ENCODE measurements at places on chromosomes 11 and 22.

GRCh38 chr11:67265633-67266448 lies 432 bp upstream of the GRK2 start:
- peaks cover 3% of the 10 kb centered on the region for H3K36me3 ChIP-seq
- H3K4me1 ChIP-seq: peaks cover 54% of the 10 kb centered on the region
- H3K27me3 ChIP-seq: no peaks in the 10 kb centered on the region
- peak overlapping the region; percentile 91 for H3K4me3 ChIP-seq

DNA sequence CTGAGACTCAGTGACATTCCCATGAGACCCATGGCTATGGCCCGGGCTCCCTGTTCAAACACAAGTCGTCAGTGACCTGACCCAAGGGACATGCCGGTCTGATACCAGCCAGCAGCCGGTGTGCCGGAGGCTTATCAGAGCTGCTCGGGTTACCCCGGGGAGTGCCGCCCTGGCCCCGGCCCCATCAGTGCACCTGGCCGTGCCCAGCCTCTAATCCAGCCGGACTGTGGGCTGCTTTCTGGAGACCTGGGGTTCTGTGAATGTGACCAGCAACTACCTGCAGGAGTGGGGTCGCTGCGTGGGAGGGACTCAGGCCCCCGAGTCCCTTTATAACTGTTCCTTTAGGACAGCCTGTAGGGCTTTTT lies 52.7 kb downstream of the LINC01488 start:
- no peaks in the 10 kb centered on the region for H3K27me3 ChIP-seq
- peak; percentile 30 for DNase-seq
- H3K27ac ChIP-seq: no peak overlapping the region
- H3K4me3 ChIP-seq: no peak overlapping the region

- H3K27ac ChIP-seq: no peak overlapping the region
- peak; percentile 75 for DNase-seq
Observed at GRCh38 chr22:21712751-21713427, 22.7 kb downstream of the YPEL1 start.

DNA sequence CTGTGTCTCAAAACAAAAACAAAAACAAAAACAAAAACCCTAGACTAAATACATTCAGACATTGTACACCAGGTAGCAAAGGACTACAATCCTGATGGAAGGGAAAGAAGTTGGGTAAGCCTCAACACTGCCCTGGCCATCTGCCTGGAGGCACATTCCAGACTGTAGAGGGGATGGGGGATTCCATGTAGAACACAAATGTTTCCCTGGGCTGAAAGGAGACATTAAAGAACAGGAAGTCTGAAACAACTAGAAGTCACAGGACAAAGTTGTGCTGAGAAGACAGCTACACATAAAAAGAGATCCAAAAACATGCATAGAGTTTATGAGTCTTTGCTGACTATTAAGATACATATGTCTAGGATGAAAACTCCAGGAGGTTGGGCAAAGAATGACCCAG lies 83.9 kb downstream of the RRAS2 start:
- H3K4me3 ChIP-seq: no peak overlapping the region
- H3K4me1 ChIP-seq: no peaks in the 10 kb centered on the region
- H3K27me3 ChIP-seq: no peaks in the 10 kb centered on the region

DNA sequence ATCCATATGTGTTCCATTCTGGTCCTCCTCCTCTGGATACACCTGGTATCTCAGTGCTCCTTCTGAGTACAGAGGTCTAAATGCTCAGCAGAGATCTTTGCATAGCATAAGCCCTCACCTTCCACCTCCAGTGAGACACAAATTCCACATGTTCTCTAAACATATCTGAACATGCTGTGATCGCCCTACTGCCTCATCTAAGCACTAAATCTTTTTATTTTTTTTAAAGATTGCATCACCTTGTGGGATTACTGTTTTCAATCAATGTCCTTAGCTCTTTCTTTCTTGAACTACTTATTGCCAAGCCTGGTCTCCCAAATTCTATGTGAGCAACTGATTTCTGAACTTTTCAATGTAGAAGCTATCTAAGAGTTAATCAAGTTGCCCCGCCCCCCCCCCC lies 113.4 kb downstream of the TRPC6 start:
- peak; percentile 21 for DNase-seq
- H3K36me3 ChIP-seq: no peaks in the 10 kb centered on the region
- no peak overlapping the region for H3K4me3 ChIP-seq
- H3K27me3 ChIP-seq: no peaks in the 10 kb centered on the region
- H3K27ac ChIP-seq: no peak overlapping the region

DNA sequence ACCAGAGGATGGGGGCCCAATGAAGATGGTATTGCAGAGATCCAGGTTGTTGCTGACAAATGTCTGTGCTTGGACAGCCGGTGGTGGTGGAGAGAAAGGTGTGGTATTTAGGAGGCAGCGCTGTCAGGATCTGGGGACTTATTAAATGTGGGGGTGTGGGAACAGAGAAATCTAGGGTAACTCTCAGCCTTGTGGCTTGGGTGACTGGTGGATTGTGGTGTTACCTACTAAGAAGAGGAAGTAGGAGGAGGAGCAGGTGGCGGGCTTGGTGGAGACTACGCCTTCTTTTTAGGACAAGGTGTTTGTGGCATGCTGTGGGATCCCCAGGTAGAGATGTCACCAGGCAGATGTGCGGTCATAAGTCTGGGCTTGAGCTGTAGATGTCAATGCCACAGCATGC lies 144.0 kb downstream of the GRIK4 start:
- H3K36me3 ChIP-seq: no peaks in the 10 kb centered on the region
- no peaks in the 10 kb centered on the region for H3K4me1 ChIP-seq
- no peak overlapping the region for H3K4me3 ChIP-seq
- no peak overlapping the region for H3K27ac ChIP-seq
- DNase-seq: no peak

DNA sequence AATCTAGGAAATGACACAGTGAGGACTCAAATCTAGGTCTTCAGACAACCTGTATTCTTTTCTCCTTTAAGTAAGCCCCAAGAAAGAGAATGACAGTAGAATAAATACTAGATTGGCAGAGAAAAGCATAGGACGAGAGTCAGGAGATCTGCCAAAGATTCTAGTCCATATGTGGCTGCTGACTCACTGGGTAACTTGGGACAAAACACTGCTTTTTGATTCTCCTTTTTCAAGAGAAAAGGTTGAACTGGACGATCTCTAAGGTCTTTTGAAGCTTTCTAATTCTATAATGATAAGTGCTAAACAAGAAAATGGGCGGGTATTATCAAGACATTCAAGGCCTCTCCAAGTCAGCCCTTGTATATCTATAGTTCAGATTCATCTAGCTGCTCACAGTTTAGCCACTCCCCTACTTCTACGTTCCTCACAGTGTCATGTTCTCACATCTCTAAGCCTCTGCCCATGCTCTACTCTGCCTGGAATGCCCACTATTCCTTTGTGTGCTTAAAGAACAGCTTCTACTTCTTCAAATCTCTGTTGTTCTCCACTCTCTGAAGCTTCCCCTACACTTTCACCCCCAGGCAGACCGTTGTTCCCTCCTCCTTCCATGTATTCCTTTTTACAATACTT lies 53.0 kb downstream of the RELT start:
- H3K4me1 ChIP-seq: no peaks in the 10 kb centered on the region
- no peaks in the 10 kb centered on the region for H3K27me3 ChIP-seq
- H3K4me3 ChIP-seq: no peak overlapping the region
- DNase-seq: no peak

GRCh38 chr11:82701847-82702520 lies 31.7 kb downstream of the FAM181B start:
- no peaks in the 10 kb centered on the region for H3K4me1 ChIP-seq
- DNase-seq: peak; percentile 32
- no peak overlapping the region for H3K4me3 ChIP-seq

DNA sequence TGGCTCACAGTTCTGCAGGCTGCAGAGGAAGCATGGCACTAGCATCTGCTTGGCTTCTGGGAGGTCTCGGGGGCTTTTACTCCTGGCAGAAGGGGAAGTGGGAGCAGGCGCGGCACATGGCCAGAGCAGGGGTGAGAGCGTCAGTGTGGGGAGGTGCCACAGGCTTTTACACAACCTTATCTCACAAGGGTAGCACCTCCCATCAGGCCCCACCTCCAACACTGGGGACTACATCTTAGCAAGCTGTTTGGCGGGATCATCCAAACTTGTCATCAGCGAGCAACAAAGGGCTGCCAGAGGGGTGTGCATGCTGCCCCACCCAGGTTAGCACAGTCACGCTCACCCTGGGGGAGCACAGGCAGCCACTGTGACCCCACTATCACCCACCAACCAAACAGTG lies 18.9 kb upstream of the YPEL1 start:
- peak; percentile 60 for DNase-seq
- peaks cover 2% of the 10 kb centered on the region for H3K36me3 ChIP-seq
- H3K27ac ChIP-seq: no peak overlapping the region
- no peaks in the 10 kb centered on the region for H3K27me3 ChIP-seq
- peaks cover 13% of the 10 kb centered on the region for H3K4me1 ChIP-seq

DNA sequence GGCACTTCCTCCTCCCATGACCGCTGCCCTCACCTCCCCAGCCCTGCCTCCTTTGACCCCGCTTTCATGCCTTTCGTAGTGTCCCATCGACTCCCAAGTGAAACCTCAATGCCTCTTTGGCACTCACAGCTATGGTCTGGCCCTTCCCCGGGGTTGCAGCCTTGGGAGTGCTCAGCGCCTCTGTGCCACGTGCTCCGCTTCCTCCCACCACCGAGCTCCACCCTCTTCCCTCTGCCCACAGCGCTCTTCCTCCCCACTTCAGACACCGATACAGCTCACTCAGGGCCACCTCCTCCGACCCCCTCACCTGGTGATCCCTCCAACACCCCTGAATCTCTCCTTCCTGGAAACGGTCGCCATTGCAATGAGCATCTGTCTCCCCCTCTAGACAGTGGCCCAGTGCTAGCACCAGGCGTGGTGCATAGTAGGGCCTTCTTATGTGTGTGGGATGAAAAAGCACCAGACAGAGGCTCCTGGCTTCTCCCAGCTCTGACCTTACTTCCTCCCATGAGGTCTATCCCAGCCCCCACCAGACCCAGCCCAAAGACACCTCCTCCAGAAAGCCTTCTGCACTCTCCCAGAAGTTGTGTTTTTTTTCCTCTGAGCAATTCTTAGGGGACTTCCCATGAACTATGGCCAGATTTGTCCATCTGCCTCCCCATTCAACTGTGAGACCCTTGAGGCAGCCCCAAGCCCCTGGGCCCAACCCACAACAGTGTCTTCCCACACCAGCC lies 16.4 kb upstream of the SCGB1A1 start:
- no peaks in the 10 kb centered on the region for H3K27me3 ChIP-seq
- no peak for DNase-seq
- H3K27ac ChIP-seq: no peak overlapping the region
- no peaks in the 10 kb centered on the region for H3K36me3 ChIP-seq
- H3K4me3 ChIP-seq: no peak overlapping the region
- no peaks in the 10 kb centered on the region for H3K4me1 ChIP-seq

DNA sequence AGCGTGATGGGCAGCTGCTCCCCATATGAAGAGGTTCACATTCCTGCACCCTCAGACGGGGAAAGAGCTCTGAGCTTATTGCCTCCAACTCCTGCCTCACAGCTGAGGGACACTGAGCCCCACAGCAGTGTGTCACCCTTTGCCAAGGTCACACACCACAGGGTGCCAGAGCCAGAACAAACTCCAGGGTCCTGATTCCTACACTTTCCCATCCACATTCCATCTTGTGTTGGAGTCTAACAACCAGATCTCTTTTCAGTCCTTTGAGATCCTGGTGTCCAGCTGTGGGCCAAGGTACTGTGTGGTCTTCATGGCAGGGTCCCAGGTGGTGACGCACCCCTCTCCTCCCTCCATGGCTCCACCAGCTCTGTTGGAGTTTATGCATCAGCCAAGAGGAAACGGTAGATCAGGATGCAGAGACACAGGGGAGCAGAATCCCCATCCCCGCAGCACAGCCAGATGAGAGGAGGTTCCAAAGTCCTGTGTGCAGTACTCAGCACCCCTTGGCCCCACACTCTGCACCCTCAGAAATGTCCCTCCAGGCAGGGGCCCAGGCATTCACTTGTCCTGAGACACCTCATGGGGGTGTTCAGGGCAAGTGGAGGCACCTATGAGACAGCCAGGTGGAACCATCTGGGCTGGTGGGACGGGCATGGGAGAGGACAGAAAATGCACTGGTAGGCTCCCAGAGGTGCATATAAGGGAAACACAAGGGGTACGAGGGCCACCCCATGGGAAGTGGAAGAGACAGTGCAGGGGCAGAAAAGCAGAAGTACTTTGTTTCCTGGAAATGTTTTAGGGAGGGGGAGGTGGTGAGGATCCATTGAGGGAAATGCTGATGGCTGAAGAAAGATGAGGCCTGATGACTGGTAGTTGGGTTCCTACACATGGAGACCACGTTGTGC lies 32.6 kb upstream of the GNAZ start:
- no peaks in the 10 kb centered on the region for H3K27me3 ChIP-seq
- H3K36me3 ChIP-seq: no peaks in the 10 kb centered on the region

- no peaks in the 10 kb centered on the region for H3K27me3 ChIP-seq
- no peak overlapping the region for H3K4me3 ChIP-seq
- H3K27ac ChIP-seq: no peak overlapping the region
- no peak for DNase-seq
- H3K36me3 ChIP-seq: no peaks in the 10 kb centered on the region
Observed at GRCh38 chr11:60870276-60870675, 2.9 kb downstream of the ZP1 start.

- no peak overlapping the region for H3K4me3 ChIP-seq
- H3K27ac ChIP-seq: no peak overlapping the region
- DNase-seq: no peak
- H3K27me3 ChIP-seq: no peaks in the 10 kb centered on the region
- H3K36me3 ChIP-seq: no peaks in the 10 kb centered on the region
- peaks cover 3% of the 10 kb centered on the region for H3K4me1 ChIP-seq
Observed at GRCh38 chr11:9799886-9800285, 136.0 kb downstream of the SWAP70 start.

- H3K27me3 ChIP-seq: no peaks in the 10 kb centered on the region
- DNase-seq: no peak
- no peak overlapping the region for H3K27ac ChIP-seq
- no peak overlapping the region for H3K4me3 ChIP-seq
- no peaks in the 10 kb centered on the region for H3K4me1 ChIP-seq
- H3K36me3 ChIP-seq: no peaks in the 10 kb centered on the region
Observed at GRCh38 chr11:110762590-110762989, 50.4 kb upstream of the ARHGAP20 start.

DNA sequence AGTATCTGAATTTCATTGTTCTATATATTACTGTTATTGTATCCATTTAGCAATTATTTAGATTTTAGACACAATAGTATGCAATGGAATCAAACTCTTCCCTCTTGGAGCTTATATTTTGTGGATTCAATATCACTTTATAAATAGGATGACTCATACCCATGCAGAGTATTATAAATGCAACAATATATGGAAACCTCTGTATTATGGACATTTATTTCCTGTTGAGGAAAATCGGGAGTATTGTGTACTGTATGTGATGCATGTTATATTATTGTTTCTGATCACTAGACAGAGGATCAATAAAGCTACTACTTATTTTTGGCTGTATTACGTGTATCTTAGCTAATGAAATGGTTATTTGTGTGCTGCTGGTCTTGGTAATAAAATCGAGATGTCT lies 770 bp downstream of the METTL15 start:
- H3K36me3 ChIP-seq: no peaks in the 10 kb centered on the region
- no peak overlapping the region for H3K27ac ChIP-seq
- no peaks in the 10 kb centered on the region for H3K4me1 ChIP-seq
- H3K27me3 ChIP-seq: no peaks in the 10 kb centered on the region
- peak; percentile 11 for DNase-seq
